ENCODE measurements at places on chromosomes 16 and 17. TPM values are rescaled to one million over a fixed set of nuclear protein-coding genes. Genes with fewer than 3 reads are reported as not detected.

Gene QPRT
- 18.0 TPM for total RNA-seq

Gene KRTAP4-9
- total RNA-seq = not detected

DNA sequence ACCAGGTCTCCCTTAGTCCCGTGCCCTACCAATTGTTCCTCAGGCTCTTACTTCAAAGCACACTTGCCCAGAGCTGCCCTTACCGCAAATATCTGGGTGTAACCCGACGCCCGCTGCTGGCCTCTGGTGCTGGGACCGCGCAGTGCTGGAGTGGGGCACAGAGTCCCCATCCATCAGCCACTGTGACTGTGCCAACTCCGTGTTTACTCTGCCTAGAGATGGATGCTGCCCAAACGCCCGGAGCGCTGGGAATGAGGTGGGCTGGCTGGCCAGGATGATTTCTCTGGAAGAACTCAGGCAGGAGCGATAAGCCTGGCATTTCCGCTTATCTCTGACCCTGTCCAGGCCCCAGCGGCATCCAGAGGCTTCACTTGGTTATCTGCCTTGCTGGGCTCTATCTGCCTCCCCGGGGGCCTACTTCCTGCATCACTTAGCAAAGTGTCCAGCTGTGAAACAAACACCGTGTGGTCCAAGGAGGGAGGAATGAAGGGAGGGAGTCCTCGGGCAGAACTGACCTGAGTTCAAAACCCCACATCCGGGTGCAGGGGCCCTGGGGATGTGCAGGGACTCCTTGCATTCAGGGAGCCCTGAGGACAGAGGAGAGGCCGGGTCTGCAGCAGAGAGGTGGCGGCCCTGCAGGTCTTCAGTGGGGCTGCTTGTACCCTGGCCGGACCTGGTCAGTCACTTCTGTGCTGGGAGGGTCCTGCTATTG, 9.4 kb upstream of the MYLK3 start:
- H3K4me3 ChIP-seq = no peak overlapping the region
- peaks cover 38% of the 10 kb centered on the region for H3K27me3 ChIP-seq
- no peaks in the 10 kb centered on the region for H3K4me1 ChIP-seq
- DNase-seq = no peak

Gene TMEM238L
- not detected for total RNA-seq

Gene CYBC1
- total RNA-seq = 75.1 TPM

DNA sequence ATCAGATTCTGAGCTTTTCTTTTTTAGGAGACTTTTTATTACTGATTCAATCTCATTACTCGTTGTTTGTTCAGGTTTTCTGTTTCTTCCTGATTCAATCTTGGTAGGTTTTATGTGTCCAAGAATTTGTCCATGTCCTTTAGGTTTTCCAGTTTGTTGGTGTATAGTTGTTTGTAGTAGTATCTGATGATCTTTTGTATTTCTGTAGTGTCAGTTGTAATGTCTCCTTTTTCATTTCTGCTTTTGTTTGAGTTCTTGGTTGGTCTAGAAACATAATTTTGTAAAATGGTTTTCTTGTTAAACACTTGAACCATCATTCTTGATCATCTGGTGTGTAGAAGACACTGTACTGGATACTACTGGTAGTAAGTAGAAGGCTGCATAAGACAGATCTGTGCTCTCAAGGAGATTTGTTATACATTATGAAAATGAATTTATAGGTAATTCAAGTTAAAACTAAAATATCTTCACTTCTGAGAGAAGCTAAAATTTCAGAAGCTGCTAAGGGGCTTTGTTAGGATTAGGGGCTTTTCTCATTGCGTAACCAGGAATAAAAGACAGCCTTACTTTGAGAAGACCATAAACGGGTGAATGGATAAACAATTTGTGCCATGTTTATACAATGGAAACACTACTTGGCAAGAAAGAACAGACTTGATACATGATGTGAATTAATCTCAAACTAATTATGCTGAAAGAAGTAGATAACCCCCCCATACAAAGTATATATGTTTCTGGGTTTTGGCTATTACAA, 44.0 kb downstream of the NSRP1 start:
- no peak for DNase-seq
- H3K27ac ChIP-seq = no peak overlapping the region
- no peak overlapping the region for H3K4me3 ChIP-seq
- H3K4me1 ChIP-seq = peaks cover 3% of the 10 kb centered on the region

Gene TBC1D3I
- total RNA-seq = 0.36 TPM

- H3K4me3 ChIP-seq = no peak overlapping the region
- peaks cover 19% of the 10 kb centered on the region for H3K4me1 ChIP-seq
- H3K27ac ChIP-seq = no peak overlapping the region
- peaks cover 4% of the 10 kb centered on the region for H3K36me3 ChIP-seq
- H3K27me3 ChIP-seq = no peaks in the 10 kb centered on the region
These were observed 45.4 kb downstream of the NFAT5 start for GRCh38 chr16:69611103-69611640.

DNA sequence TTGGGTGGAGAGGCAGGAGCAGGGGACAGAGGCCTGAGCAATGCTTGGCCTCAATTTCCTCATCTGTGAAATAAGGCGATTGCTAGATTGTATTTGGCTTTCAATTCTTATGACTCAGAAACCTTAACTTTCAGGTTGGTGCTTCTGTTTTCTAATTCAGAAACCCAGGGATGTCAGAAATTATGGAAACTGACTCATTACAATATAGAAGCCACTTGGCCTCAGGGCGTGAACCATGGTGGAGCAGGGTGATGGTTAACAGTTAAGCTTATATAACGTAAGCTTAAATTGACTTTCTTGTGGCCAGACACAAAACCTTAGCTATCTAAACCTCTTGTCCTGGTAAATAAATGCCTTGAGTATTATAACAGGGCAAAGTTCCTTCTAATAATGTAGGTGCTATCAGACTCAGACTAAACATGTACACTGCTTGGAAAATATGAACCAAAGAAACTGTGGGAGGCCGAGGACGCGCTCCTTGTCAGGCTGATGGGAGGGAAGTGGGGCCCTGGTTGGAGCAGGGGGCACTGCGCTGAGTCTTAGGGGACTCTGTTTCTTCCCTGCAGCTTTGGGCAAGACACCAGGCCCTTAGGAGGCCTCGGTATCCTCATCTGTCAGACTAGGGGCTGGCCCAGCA, 17.1 kb upstream of the SREBF1 start:
- no peaks in the 10 kb centered on the region for H3K27me3 ChIP-seq
- H3K27ac ChIP-seq = no peak overlapping the region
- peaks cover 15% of the 10 kb centered on the region for H3K36me3 ChIP-seq
- H3K4me1 ChIP-seq = peaks cover 38% of the 10 kb centered on the region
- DNase-seq = no peak

GRCh38 chr16:4244254-4245076, 2.6 kb upstream of the SRL start:
- no peaks in the 10 kb centered on the region for H3K36me3 ChIP-seq
- H3K4me1 ChIP-seq = no peaks in the 10 kb centered on the region
- H3K4me3 ChIP-seq = no peak overlapping the region
- H3K27ac ChIP-seq = no peak overlapping the region

Gene GCGR
- total RNA-seq = not detected

Gene GUCY2D
- not detected for total RNA-seq

- no peaks in the 10 kb centered on the region for H3K27me3 ChIP-seq
- DNase-seq = no peak
- H3K4me1 ChIP-seq = no peaks in the 10 kb centered on the region
- H3K4me3 ChIP-seq = no peak overlapping the region
- no peaks in the 10 kb centered on the region for H3K36me3 ChIP-seq
These were observed 26.5 kb upstream of the CES5A start for GRCh38 chr16:55901566-55902217.

Gene BCL6B
- total RNA-seq = not detected

DNA sequence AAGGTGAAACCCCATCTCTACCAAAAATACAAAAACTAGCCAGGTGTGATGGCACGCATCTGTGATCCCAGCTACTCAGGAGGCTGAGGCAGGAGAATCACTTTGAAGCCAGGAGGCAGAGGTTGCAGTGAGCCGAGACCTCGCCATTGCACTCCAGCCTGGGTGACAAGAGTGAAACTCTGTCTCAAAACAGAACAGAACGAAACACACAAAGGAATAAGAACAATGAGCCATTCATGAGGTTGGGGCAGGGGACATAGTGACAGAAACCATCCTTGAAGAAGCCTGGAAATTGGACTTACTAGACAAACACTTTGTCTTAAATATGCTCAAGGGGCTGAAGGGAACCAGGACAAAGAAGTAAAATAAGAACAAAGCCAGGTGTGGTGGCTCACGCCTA, 39.4 kb downstream of the WDR45B start:
- peaks cover 44% of the 10 kb centered on the region for H3K36me3 ChIP-seq
- no peak for DNase-seq
- no peak overlapping the region for H3K27ac ChIP-seq
- no peaks in the 10 kb centered on the region for H3K27me3 ChIP-seq
- H3K4me3 ChIP-seq = no peak overlapping the region
- H3K4me1 ChIP-seq = no peaks in the 10 kb centered on the region

GRCh38 chr17:70808596-70808995, 639.3 kb downstream of the KCNJ2 start:
- H3K4me1 ChIP-seq = peaks cover 6% of the 10 kb centered on the region
- no peaks in the 10 kb centered on the region for H3K36me3 ChIP-seq
- H3K27ac ChIP-seq = no peak overlapping the region
- H3K27me3 ChIP-seq = no peaks in the 10 kb centered on the region
- H3K4me3 ChIP-seq = no peak overlapping the region

DNA sequence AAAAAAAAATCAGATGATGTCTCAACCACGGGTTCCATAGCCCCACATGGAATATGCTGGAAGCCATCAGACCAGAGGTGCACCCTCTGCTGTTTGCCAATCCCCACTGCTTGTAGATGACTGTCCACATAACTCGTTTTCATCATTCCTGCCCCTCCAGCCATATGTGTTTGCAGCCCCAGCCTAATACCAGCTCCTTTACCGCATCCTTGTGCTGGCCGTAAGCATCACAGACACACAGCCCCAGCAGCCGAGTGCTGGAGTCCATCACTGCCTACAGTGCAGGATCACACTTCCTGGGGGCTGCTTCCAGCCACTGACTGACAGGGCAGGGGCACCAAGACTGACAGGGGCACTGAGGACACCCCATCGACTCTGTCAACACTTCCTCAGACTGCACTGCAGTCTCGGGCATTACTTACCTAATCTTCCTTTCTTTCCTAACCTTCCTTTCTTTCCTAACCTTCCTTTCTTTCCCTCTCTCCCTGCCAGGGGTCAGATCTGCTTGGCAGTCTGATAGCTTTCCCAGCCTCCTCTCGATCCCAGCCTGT, 5.0 kb downstream of the RCVRN start:
- H3K4me3 ChIP-seq = no peak overlapping the region
- no peak for DNase-seq
- H3K27ac ChIP-seq = no peak overlapping the region
- H3K4me1 ChIP-seq = no peaks in the 10 kb centered on the region
- H3K27me3 ChIP-seq = no peaks in the 10 kb centered on the region

Gene PTX4
- total RNA-seq = not detected
